Astrocyte of the hippocampus (primary cell): ENCODE measurements at places on chromosomes 1 and 21.

DNA sequence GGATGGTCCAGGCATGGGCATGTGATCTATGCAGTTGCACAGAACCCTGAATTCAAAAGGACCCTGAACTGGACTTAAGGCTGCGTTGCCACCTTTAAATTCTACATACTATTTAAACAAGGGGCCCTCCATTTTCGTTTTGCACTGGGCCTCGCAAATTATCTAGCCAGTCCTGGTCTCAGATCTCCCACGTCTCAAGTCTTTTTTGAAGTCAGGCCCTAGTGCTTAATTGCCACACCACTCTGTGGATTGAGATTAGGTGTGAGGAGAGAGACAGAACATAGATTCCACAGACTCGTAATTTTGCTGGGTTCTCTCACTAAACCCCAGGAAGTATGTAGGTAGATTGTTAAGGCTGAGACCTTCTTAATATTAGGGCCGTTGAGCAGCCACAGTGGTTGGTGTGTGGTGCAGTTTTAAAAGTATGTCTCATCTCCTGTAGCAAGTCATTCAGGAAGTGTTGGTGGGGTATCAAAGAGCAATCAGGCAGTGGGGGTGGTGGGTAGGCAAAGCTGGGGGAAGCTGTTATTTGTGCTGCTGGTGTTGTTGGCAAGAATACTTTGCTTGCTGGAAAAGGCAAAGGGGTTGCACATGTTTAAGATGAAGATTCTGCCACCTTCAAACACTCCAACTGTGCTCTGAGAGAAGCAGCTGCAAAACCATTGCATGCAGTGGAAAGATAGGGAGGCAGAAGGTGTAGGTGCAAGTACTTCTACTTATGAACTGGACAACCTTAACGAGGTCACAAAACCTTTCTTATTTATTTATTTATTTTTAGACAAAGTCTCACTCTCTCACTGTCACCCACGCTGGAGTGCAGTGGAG is 11.2 kb downstream of the CD84 start:
- no peak for DNase-seq

DNA sequence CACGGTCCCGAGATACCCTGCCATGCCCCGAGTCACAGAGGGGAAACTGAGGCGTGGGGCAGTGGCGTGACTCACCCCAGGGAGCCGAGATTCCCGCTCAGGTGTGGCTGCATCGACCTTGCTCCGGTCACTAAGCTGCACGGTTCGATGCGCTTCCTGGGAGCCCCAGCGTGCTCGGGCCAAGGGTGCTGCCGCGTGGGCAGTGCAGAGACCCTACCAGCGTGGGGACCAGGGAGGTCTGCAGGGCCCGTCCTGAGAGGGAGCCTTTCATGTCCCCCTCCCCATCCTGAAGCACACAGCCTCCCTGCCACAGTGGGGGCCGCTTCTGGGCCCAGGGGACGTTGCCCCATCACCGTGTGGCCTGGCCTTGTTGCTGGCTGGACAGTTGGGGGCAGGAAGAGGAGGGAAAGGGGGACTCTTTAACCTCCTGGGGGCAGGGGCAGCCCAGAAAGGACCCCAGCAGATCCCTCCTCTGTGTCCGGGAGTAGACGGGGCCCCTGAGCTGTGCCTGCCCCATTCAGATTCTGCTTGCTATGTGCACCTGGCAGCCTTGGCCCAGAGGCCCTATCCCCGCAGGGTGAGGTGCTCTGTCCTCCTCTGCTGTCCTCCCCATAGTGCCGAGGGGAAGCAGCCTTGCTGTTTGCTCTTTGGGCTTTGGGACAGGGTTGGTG is 52.3 kb downstream of the COL18A1 start:
- no peak for DNase-seq

GRCh38 chr1:216531263-216532239 is 108.3 kb upstream of the USH2A start:
- DNase-seq, result peak; percentile 45

DNA sequence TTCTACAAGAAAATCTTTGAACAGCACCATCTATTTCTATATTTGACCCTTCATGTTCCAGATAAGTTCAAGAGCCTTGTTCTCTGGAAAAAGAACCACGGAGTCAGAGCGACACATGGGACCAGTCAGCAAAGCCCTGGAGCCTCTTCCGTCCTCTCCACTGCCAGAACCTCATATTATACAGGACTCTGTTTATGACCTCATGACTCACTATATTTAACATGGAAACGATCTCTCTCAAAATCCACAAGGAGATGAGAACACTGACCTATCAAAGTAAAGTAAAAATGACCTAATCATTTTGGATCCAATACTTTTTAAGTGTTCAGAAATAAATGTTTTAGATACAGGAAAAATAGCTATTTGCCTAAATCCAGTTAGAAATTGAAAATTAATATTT is 124.6 kb upstream of the KRTAP19-8 start:
- peak; percentile 58 for DNase-seq

DNA sequence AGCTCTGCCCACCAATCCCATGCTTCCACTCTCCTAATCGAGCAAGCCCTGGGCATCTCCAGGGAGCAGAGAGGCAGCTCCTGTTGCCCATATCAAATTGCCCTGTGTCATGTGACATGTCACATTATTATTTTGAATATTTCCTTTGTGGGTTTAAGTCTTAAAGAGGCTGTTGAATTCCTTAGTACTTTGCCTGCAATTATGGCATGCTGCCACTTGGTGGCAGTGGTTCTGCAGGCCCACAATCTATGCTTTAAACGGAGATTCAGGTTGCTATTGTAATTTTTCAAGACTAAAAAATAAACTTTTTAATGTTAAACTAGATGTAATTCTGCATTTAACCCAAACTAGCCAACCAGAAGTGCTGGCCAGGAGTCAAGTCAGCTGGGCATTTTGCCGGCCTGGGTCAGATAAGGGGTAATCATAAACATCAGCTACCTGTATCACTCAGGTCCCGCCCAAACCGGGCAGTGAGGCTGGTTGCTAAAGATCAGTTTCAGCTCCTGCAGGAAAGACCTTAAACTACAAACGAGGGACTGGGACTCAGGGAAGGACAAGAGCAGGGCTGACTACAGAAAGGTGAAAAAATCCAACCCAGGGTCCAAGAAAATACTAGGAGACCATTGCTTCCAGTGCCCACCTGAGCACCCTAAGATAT is 37.3 kb upstream of the ARHGEF16 start:
- no peak for DNase-seq

- DNase-seq, result no peak
These were observed 36.5 kb downstream of the ARHGEF10L start for GRCh38 chr1:17575797-17576518.
